ENCODE measurements at places on chromosomes 1 and 21. TPM values are rescaled to one million over a fixed set of nuclear protein-coding genes. Genes with fewer than 3 reads are reported as not detected.

DNA sequence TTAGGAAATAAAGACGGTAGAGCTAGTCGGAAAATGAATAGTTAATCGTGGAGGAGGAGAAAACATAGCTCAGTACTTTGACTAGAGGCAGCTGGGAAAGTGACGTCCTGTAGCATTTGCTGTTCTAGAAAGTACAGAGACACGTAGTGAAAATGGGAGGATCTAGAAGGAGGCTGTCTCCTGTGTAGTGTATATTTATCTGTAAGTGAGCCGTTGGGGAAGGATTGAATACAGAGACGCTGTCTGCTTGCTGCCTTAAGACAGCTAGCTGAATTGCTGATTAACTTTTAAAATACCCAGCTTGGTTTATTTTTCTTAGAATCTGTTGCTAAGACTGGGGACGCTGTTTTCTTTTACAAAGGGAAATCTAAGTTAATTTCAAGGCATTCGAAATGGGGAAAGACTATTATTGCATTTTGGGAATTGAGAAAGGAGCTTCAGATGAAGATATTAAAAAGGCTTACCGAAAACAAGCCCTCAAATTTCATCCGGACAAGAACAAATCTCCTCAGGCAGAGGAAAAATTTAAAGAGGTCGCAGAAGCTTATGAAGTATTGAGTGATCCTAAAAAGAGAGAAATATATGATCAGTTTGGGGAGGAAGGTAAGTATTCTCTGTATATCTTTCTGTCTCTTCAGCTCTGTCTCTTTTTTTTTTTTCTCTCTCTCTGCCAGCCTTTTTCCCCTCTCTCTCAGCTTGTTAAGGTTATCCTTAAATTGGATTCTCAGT is at the start of gene DNAJB4:
DNAJB4 (plus strand) TSS at position 221 of the 729 bp plus-strand sequence; CDS start at position 393, 172 bp downstream.
- peak; percentile 85 for DNase-seq

DNA sequence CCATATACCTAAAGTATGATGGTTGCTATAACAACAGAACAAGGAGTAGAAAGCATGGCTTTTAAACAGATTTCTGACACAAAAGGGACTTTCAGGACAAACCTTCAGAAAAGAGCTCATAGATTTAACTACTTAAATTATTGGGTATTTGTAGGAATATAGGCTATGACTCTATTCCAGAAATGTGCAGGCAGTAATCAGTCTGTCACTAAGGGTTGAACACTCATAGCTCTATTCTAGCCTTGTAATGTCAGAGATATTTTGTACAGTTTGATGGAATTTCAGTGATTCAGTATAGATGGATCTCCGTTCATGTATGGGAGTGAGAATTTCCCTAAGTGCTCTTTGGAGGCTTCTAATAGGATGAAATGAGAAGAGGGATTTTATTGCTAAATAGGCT is 82.8 kb downstream of the EXTL2 start:
- DNase-seq: no peak

DNA sequence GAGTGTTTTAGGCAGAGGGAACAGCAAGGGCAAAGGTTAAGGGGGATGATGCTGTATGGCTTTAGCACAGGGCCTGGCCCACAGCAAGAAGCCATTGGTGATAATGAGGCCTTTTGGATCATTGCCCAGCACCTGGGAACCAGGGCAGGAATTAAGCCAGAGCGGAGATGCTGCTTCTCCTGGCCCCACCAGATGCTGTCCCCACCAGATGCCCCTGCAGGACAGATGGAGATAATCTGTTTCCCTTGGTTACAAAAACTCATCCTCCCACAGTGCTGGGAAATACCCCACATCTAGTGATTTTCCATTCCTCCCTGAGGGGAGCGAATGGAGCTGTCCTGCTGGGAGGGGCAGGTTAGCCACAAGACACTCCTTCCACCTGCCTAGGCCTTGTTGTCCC is 18.8 kb downstream of the OPRD1 start:
- no peak for DNase-seq

- DNase-seq: peak; percentile 36
Measured at GRCh38 chr1:180268556-180269075, 38.6 kb downstream of the LHX4 start.

- DNase-seq: peak; percentile 28
Measured at GRCh38 chr1:109815809-109816174, 52.1 kb upstream of the EPS8L3 start.

Gene SPATA1
- 2.1 TPM for total RNA-seq

GRCh38 chr1:92833840-92834239 is 2.0 kb downstream of the RPL5 start:
- no peak for DNase-seq

Gene SYT6
- total RNA-seq: not detected

DNA sequence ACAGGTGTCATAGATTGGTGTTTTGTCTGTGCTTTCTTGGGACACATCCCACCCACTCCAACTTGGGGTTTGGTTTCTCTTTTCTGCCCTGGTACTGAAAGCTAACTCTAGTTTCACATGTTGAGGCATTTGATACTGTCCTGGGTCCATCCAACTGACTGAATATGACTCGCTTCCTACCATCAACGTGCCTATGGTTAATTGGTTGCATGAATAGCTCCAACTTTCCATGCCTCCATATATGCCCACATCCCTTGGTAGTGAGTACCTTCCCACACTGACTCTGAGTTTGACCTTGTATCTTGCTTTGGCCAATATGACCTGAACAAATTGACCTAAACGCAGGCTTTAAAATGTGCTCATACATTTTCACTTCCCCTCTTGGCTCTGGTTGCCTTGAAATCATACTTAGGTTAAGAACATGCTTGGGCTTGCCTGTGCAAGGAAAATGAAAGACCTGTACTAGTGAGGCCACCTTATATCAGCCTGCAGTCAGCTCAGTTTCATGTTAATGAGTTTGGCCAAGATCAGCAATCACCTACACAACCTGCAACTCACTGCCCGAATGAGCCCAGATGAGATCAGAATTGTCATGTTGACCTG is 81.0 kb upstream of the KCNK2 start:
- DNase-seq: no peak

- DNase-seq: no peak
Measured at GRCh38 chr1:9691108-9691445, 39.5 kb downstream of the PIK3CD start.

DNA sequence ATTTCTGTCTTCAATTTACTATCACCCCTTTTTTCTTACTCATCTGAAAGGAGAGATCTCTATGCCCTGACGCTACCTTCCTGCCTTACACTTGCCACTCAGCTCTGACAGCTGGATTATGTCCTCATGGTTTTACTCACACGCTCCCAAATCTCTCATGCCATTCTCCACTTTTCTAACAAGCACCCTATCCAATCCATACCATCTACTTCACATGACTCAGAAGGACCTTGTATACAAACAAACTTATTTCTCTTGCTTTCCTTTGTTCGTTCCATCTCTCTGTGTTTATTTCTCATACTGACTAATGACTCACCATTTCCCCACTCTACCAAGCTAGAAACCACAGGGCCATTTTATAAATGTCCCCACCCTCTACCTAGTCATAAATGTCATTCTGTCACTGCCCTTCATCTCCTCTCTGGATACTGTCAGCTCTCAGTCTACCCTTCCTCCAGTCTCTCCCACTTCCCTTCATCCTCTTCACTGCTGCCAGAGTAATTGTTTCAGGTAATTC is 87.3 kb downstream of the USP24 start:
- peak; percentile 55 for DNase-seq

DNA sequence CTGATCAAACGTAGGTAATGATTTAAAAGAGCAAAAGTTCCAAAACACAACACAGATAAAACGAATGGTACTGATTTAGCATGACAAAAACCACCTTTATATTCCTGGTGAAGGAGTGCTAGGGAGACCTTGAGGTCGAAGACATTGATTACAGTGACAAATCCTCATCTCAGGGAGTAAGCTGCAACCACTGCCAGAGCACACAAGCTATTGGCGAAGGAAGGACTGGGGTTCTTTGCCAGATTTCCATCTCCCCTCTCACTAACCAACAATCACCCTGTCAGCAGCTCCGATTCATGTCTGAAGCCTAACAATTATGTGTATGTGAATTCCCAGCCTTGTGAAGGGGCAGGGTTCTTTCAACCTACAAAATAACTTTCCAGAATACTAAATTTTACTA is 40.2 kb upstream of the DMRTB1 start:
- DNase-seq: no peak

DNA sequence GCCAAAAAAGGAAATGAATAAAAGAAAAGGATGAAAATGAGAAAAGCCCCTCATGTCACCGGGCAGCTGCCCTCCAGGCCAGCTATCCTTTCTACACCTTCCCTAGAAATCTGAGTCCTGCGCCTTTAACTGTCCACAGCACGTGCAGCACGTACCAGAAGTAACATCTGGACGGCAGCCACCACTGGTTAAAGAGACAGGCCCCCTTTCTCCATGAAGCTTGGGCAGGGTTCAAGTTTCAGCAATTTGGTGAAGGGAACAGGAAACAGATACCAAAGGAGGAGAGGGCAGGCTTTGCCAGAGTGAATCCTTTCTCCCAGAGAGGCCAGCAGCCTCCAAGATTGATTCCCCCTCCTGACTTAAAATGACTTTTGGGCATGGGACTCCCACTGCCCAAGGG is 3.6 kb upstream of the KIAA2013 start:
- no peak for DNase-seq

- DNase-seq: no peak
Measured at GRCh38 chr1:177784936-177785335, 184.9 kb downstream of the SEC16B start.

Gene SRGAP2C
- 40.9 TPM for total RNA-seq

- no peak for DNase-seq
Measured at GRCh38 chr1:97834899-97835298, 85.9 kb downstream of the DPYD start.

- DNase-seq: no peak
Measured at GRCh38 chr21:21606041-21606440, 607.8 kb downstream of the NCAM2 start.

Gene AMY1C
- not detected for total RNA-seq

DNA sequence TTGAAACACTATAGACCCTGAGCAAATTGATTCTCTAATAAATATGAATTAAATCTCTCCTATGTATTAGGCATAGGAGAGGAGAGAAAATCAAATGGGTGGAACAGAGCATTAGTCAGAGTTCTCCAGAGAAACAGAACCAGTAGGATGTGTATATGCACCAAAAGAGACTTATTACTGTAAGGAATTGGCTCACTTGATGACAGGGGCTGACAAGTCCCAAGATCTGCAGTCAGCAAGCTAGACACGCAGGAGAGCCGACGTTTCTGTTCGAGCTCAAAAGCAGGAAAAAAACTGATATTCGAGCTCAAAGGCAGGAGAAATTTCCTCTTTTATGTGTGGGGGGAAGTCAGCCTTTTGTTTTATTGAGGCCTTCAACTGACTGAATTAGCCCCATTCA is 259.2 kb upstream of the KAZN start:
- no peak for DNase-seq

GRCh38 chr1:67608661-67609576 is 76.1 kb upstream of the GADD45A start:
- no peak for DNase-seq

- DNase-seq: peak; percentile 53
Measured at GRCh38 chr1:152185544-152186391, 26.7 kb upstream of the RPTN start.

DNA sequence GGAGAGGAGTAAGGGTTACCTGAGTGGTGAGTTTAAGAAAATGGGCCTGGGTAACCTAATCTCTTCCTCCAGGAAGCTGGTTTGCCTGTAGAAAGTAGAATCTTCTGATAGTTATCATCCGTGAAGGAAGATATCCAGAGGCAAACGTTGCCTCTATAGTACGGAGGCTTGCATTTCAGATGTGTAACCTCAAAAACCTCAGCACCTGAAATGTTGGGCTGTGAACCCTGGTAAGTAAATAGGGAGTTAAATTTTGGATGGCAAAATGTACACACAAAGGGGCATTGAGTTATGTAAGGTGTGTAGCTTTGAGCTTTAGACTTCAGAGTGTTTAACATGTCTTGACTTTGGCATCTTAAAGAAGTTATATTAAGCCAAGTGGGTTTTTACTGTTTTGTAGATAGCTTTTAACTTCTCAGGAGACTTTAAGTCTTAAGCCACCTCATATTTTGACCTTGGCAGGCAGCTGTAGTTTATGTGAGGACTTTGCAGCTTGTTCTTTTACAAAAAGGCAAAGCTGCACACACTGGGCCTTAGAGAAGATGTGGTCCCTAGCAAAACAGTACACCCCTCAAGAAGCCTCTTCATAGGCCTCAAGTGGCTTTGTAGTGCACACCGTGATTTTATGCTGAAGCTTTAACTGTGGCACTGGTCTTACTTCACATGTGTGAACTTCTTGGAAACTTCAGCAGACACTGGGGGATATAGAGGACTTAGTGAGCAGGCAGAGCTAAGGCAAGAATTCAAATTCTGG is 83.4 kb downstream of the SNRPE start:
- DNase-seq: no peak

Gene FAM72C
- 10.9 TPM for total RNA-seq

- DNase-seq: no peak
Measured at GRCh38 chr1:1304331-1305299, 3.1 kb downstream of the ACAP3 start.

Gene COL9A2
- 8.3 TPM for total RNA-seq

DNA sequence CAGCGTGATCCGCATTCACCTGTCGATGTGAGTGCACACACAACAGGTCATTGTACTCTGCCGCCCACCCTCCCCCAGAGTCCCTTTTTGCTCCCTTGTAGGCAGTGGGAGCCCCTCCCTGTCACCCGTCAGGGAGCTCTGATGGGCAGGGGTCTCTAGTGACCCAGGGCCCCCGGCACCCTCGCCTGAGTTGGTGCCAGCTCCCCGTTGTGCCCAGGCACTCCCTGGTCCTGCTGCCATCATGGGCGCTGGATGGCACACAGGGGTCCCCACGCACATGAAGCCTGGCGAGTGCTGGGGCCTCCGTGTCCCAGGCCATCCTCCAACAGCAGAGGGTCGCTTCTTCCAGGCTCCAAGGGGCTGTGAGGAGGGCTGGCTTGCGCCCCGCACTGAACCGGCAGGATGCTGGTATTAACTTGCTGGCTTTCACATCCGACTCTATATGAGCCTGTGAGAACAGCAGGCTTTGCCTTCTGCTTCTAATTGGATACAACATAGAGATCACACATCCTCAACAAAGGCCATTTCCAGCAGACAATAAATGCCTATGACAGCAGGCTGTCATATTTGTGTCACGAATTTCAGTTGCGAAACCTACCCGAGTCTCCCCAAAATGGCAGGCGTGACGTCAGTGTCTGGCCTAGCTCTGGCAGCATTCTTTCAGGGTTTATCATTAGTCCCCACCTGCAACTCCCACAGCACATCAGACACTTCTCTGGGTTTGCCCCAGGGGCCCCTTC is 35.4 kb downstream of the KIAA1614 start:
- DNase-seq: no peak

DNA sequence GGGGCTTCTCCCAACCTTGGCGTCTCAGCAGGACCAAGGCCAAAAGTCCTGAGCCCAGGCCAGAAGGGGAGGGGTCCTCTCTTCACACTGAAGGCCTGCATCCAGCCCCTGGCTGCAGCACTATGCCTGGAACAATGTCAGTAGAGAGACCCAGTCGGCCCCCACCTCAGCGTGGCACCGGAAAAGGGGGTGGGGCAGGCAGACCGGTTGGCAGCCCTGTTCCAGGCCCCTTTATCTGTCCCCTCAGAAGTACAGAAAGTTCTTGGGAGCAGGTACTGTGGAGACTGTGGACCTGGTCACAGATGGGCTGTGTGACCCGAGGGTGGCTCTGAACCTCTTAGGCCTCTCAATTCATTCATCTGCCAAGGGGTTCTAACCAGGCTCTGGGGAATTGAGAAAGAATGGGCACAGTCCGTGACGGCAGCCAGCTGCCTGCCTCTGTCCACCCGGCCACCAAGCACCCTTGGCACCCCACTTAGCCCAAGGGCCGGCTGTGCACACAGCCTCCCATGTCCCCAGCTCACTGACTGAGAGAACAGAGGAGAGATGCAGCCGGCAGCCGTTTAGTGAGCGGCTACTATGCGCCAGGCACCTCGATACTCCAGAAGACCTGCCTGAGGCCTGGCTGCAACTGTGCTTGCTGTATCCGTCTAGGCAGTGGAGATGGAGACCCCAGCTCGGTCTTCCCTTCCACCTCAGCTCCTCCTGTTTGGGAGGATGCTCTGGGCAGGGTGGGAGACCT is 23.9 kb downstream of the RUNX3 start:
- DNase-seq: peak; percentile 38

Measured in activated CD8-positive, alpha-beta memory T cell treated with anti-CD3 and anti-CD28 coated beads, Interleukin-2, amount 10 ng/mL, durations not matched to agents 7 days and 5 days (primary cell).